Stimulated activated CD4-positive, alpha-beta T cell treated with anti-CD3 and anti-CD28 coated beads, Interleukin-1b, Interleukin-23, amount 100 ng/mL, for 48 hours (primary cell): ENCODE measurements at places on chromosomes 5 and 9.

DNA sequence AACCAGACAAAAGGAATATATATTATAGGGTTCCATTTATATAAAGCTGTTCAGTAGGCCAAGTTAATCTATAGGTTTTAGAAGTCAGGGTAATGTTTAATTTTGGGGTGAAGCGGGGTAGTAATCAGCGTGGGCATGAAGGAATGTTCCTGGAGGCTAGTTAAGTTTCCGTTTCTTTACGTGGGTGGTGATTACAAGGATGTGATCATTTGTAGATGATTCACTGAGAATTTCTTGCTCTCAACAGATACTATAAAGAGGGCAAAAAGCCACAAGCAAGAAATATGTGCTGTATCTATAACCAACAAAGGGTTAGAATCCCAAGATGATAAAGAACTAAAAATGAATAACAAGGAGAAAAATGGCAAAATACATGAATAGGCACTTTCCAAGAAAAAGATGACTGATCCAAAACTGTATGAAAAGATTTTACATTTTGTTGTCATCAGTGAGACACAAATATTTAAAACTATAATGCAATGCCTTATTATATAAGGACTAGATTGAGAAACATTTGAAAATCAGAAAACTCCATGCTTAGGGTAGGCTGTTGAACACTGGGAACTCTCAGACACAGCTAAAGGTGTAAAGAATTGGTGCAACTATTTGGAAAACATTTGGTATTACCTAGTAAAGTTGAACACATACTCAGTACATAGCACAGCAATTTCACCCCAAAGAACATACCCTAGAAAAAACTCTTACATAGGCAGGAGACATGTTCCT lies 224.3 kb upstream of the S1PR3 start:
- DNase-seq, result no peak

DNA sequence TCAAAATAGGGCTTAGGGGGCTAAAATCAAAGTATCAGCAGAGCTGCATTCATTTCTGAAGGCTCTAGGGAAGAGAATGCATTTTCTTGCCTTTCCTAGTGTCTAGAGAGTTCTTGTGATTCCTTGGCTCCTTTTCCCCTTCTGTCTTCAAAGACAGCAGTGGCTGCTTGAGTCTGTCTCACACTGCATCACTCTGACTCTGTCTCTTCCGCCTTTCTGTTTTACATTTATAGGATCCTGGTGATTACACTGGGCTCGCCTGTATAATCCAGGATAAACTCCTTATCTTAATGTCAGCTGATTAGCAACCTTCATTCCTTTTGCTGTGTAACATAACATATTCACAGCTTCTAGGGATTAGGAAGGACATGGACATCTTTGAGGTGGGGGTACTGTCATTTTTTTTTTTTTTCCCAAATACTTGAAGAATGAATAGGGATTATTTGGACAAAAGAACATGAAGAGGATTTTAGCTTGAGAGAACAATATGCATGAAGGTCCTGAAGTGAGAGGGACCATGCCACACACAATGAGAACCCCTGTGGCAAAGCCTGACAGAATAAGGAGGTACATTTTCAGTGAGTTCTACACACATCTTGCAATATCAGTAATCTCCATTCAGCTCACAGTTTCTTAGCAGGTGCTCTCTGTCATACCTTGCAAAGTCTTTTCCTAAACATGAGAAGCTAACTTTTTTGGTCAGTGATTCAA lies 267.6 kb downstream of the FAM170A start:
- no peak for DNase-seq

DNA sequence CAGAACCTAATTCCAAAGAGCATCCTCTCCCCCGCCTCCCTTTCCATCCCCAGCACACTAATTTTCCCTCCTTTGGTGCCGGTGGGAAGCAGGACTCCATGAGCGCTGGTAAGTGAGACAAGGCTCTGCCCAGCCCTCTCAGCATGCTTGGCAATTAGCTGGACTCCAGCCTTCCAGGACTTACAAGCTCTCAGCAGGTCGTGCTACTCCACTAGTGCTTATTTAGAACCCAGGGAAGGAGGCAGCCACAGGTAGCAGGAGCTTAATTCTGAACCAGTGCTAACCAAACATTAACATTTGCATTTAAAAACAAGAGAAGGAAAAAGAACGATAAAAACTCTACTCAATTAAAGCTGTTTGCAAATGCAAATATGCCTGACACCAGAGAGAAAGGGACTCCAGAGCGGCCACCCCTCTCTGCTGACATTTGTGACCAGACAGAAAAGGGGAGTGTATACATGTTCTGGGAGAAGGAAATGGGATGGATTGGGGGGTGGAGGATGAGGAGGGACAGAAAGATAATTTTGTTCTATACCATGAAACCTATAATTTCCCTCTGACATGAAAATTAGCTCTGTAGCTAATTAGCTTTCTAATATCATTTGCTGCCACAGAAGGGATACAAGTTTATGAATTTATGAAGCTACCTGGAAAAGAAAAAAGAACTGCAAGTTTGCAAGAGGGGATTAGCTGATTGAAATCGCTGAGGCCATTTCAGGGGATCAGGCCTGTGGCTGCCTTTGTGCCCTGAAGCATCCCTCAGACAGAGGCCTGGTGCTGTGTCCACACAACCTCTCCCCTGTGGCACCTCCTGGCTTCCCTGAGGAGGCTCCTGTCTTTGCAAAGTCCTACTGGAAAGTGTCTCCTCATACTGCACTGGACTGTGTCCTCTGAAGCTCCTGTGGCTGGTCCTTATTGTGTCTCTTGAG lies 266.3 kb downstream of the SEC61B start:
- no peak for DNase-seq

DNA sequence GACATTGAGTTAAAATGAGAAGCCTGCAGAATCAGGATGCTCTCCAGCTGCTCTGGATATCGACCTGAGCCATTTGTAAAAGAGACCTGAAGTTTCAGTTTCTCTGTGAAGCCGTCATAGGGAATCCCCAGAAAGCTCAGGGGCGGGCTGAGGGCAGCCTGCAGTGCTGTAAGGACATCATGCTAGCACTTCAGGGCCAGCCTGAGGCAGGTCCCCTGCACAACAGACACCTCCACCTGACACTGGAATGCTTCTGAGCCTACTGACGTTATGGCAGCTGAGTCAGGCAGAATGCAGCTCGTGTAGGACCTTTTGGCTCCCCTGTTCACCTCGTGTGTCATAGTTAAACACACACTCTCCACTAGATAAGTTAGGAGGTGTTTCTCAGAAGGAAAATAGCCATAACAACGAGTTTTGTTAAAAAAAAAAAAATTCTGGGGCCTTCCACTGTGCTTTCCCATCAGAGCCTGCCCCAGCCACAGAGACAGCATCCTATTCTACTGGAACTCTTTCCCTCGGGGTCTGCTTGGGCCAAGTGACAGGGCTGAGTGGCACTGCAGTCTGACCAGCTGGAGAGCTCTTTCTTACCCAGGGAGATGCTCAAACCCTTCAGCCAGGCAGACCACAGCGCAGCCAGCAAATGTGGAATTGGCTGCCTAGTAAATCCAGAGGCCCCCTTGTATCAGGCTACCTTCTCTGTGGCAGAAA lies 354.9 kb downstream of the DIRAS2 start:
- no peak for DNase-seq

- DNase-seq, result no peak
Measured at GRCh38 chr5:172336676-172337285, 53.2 kb upstream of the UBTD2 start.

- peak; percentile 37 for DNase-seq
Measured at GRCh38 chr5:132055808-132056609, 4.4 kb upstream of the IL3 start.

DNA sequence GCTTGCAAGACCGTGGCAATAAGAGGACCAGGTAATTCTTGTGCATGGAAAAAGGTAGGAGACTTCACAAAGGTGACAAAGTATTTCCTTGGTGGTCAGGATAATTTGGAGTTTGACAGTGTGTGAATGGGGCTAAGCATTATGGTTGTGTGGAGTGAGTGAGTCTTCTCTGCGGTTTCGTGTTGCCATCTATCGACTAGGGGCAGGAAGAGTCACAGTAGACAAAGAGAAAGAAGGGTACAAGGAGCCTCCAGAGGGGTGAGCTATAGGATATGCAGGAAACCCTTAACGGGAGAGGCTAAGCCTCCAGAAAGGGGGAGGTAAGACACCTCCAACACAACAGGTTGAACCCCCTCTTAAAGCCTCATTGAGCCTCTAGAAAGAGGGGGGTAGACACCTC lies 64.0 kb upstream of the RANBP6 start:
- no peak for DNase-seq
